HS-5 (cell line): ENCODE measurements at places on chromosomes 12 and 14.

DNA sequence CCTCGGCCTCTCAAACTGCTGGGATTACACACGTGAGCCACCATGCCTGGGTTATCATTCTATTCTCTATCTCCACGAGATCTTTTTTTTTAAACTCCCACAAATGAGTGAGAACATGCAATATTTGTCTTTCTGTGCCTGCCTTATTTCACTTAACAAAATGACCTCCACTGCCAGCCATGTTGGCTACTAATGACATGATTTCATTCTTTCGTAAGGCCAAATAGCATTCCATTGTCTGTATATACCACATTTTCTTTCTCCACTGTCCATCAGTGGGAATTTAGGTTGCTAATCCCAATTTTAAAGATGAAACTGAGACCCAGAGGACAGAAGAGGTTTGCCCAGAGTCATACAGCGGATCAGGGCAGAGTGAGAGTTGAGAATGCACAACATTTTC, 10.9 kb upstream of the TRPV4 start:
- DNase-seq: no peak

GRCh38 chr14:26993556-26993955, 395.7 kb upstream of the NOVA1 start:
- peak; percentile 58 for DNase-seq

DNA sequence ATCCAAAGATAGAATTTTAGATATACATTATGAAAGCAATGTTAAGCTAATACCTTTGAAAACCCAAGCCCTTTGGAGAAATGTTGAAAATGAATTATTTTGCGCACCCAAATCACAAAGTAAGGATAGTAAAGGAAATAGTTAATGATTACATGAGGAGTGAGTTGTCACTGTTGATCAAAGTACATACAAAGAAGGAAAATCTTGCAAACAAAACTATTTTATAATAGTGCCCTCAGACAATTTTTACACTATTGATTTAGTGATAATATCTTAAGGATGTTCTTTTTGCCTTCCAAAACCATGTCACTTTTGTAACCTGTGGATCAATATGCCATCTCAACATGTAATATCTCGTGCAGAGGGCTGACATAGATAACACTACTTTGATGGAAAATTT, 146.8 kb downstream of the DUSP6 start:
- DNase-seq: no peak

DNA sequence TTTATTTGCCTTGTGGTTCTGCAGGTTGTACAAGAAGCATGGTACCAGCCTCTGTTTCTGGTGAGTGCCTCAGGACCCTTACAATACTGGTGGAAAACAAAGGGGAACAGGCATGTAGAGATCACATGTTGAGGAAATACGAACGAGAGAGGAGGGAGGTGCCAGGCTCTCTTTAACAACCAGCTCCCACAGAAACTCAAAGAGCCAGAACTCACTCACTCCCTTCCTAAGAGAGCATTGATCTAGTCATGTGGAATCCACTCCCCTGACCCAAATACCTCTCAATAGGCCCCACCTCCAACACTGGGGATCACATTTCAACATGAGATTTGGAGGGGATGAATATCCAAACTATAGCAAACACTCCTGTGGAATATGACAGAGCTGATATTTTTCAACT, 938.0 kb downstream of the GALC start:
- DNase-seq: no peak

DNA sequence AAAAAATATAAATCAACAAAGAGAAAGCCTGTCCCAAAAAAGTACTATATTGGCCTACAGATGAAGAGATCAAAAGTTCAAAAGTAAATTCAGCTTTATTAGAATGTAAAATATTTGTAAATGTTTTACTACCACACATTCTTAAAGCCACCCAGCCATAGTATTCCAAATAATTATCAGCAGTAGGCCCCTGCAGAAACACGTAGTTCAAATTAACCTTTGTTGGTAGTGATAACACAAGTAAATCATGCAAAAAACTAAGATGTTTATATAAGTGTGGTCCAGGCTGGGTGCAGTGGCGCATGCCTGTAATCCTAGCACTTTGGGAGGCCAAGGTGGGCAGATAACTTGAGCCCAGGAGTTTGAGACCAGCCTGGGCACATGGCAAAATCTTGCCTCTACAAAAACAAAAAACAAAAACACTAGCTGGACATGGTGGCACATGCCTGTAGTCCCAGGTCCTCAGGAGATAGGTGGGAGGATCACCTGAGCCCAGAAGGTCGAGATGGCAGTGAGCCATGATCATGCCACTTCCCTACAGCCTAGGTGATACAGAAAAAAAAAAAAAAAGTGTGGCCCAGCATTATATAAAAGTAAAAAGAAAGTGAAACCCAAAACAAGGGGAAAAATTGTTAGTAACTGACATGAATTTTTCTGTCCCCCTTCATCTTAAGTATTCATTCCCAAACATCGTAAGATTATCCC, 17.9 kb downstream of the SPTLC2 start:
- DNase-seq: no peak

- DNase-seq: no peak
These were observed 99.6 kb downstream of the ANO6 start for GRCh38 chr12:45315462-45315861.

- DNase-seq: no peak
These were observed 2.2 kb downstream of the PDZRN4 start for GRCh38 chr12:41190338-41190737.

GRCh38 chr12:107356266-107356936, 263.1 kb upstream of the CRY1 start:
- peak; percentile 39 for DNase-seq

DNA sequence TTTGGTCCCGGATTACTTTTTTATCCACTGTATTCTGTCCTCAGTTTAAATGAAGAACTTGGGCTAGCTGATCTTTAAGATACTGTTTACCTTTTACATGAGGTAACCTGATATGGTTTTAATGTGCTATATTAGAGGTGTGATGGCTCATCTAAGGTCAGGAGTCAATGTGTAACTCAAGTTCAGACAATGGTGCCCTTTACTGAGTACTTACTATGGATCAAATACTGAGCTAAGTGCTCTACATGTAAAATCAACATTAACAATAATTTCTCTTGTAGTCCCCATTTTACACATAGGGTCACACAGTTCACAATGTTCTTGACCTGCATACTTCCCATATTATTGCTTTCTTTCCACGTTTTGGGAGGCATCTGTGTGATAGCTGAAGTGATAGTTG, 79.2 kb downstream of the CEP83 start:
- DNase-seq: no peak

DNA sequence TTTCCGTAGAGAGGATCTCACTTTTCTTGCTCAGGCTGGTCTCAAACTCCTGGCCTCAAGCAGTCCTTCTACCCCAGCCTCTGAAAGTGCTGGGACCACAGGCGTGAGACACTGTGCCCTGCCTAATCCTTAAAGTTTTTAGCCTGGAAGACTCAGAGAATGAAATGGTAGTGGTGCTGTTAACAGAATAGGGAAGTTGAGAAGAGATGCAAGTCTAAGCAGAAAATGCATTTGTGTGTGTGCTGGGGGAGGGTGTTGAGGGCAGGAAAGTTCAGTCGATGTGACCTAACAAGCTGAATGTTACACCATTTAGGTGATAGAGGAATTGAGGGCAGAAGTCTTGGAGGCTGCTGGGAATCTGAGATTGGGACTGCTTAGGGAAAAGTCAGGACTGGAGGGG, 6.9 kb upstream of the TUBA1A start:
- DNase-seq: no peak

GRCh38 chr14:30985796-30986195, 39.7 kb upstream of the AP4S1 start:
- DNase-seq: no peak

GRCh38 chr12:12562016-12562483, 613 bp downstream of the DUSP16 start:
- DNase-seq: no peak

- no peak for DNase-seq
These were observed 1.6 kb downstream of the VDR start for GRCh38 chr12:47903151-47903611.

GRCh38 chr14:72894623-72895378, 900 bp upstream of the DPF3 start:
- no peak for DNase-seq

GRCh38 chr14:52961060-52961639, 10.3 kb upstream of the FERMT2 start:
- no peak for DNase-seq

GRCh38 chr14:66017927-66018326, 468.2 kb upstream of the CCDC196 start:
- no peak for DNase-seq

DNA sequence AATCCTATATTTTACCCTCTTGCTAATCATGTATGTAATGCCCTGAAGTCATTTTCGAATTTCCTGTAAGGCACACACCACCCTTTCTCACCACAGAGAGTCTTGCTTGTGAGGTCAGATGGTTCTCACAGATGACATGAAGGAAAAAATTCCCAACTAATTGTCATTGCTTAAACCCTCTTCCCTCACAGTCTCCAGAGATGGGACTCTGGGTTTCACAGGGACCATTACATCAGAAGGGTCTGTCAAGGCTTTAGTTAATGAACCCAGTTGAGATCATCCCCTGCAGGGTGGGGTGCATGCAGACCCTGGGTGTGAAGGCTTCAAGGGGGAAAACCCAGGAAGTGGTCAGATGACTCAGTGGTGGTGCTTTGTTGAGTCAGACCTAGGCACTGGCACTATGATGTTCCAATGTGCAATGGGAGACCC, 229.6 kb downstream of the BCAT1 start:
- DNase-seq: peak; percentile 62

GRCh38 chr12:9757433-9758025, 3.2 kb downstream of the CD69 start:
- no peak for DNase-seq

- DNase-seq: no peak
These were observed 56.7 kb downstream of the BEGAIN start for GRCh38 chr14:100530270-100531072.

- DNase-seq: no peak
These were observed 204.0 kb upstream of the ALG10 start for GRCh38 chr12:33818313-33818712.

DNA sequence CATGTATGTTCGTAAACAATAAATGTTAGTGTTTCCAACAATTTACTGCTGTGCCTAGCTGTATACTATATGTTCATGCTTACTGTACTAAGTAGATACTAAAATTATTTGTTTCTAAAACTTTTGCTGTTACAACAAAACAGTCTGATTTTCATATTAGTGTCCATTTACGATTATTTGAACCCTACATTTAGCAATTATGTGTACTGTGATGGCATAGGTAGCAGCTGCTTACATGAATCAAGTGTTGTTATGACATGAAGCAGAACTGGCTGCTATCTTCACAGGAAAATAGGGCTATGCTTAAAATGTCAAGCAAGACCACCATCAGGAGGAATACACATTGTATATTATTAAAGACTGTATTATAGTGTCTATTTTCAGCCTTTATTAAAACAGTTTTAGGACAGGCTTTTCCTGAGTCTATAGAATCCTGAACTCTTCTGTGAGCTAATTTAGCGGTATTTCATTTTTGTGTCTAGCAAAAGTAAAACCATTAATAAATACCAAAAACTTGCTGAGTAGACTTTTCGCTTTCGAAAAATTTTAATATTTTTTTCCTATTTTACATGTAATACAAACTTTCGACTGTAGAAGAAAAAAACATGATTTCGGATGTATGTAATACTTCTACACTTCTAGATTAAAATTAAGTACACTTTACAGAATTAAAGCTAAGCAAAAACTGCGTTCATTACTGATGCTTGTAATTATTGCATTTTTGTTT, 1.1 kb upstream of the WDR89 start:
- no peak for DNase-seq

DNA sequence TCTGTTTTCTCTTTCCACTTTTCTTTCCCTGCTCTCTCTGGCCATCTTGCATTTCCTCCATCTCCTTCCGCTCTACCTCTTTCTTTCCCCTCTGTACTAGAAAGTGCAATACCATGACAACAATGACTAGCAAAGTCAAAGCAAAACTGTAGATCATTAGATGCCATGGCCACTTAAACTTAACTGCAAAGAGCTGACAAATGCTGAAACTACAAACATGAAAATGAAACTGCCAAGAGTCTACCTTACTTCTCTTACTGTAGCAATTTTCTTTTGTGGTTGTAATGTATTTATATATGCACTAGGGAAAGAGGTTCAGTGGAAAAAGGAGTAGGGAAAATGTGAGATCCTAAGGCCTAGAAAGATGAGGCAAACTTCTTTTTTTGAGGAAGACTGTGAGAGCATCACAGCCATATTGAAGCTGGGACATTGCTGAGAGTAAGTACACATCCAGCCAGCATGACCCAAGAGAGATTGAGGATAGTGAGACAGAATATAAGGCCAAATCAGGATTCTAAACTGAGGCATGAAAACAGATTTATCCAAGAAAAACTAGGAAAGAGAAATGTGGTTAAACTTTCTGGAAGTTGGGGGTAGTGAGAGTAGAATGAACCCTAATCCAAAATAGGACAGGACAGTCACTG, 276.6 kb upstream of the NAV3 start:
- no peak for DNase-seq

DNA sequence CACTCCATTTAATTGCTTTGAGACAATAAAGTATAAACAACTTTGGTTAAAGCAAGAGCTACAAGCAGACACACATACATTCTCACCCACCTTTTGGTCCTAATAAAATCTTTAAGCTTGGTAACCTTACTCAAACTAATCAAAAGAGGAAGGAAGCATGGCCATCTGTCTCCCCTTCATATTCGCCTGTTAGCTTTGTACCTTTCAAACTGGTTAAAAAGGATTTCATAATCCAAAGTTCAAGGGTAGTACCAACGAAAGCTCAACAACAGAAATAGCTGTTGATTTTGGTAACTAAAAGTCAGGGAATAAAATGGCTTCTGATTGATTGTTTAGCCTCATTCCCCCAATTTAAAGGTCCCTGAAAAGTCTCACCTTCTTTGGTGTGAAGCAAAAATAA, 456.9 kb downstream of the BCAT1 start:
- DNase-seq: no peak

- no peak for DNase-seq
These were observed 22.2 kb upstream of the ABCD4 start for GRCh38 chr14:74324931-74325361.

- DNase-seq: no peak
These were observed 346.9 kb upstream of the SFSWAP start for GRCh38 chr12:131363841-131364495.

- no peak for DNase-seq
These were observed 18.2 kb upstream of the STRAP start for GRCh38 chr12:15863984-15864383.

DNA sequence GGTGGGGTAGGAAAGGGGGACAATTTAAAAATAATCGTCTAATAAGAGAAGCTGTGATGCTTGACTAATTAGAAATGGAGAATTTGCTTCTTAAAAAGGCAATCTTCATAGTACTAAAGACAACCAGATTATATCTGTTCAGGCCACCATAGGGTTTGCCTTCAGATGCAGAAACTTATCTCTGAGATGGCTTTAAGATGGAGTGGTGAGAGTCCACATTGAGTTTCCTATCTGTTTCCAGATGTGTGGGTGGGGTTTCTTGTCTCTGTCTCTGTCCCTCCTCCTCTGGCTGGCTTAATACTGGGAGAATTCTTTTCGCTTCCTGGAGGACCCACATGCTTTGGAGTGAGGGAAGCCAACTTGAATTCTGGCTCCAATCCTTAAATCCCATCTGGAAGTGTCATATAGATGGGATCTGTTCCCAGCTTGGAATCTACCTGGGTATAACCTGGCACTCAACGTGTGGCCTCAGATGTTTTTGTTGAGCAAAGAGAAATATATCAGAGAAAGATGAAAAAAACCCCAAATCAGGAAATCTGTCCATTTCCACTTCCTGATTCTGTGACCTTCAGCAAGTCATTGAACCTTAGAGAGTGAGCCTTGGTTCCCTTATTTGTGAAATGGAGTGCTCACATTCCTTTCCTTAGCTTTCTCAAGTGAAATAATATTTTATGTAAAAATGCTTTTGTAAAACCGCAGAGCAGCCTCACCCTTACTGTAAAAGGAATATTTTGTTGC, 66.4 kb downstream of the CHST11 start:
- no peak for DNase-seq

- no peak for DNase-seq
These were observed 6.3 kb downstream of the SCNN1A start for GRCh38 chr12:6368906-6369525.
